ENCODE measurements at places on chromosomes 11 and 22.
A peak's percentile ranks its signal among the peaks of the same experiment; 100 is the strongest.

GRCh38 chr11:66225066-66225465, 43.4 kb upstream of the RAB1B start:
- DNase-seq = no peak

GRCh38 chr11:45890886-45891550, 5.6 kb downstream of the MAPK8IP1 start:
- DNase-seq = no peak

DNA sequence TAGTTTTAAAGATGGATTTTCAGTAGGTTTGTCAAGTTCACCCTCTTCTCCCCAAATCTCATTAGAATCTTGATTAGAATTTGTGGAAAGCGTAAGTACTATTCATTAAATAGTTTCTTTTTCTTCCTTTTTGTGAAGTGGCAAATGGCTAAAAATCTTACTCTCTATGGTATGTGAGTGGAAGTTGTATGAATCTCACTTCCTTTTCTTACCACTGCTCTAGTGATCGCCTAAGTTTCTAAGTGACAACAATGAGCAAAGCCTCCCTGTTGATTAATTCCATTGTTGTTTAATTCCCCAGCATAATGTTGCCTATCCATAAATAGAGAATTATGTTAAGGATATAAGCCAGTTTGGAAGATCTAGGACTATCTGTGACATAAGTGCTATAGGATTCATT, 82.7 kb downstream of the PGR start:
- DNase-seq = no peak

DNA sequence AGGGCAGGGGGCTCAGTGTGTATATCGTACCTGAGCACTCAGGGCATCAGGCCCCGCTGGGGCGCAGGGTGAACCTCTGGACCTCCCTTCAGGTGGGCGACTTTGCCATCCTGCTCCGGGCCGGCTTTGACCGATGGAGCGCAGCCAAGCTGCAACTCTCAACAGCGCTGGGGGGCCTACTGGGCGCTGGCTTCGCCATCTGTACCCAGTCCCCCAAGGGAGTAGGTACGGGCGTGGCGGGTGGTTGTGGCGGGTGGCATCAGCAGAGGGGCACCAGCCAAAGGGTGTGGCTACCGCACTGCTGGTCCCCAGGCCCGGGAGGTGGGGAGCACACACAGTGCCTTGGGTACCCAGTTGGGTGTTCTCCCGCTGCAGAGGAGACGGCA, 6.3 kb downstream of the SLC39A13 start:
- no peak for DNase-seq

DNA sequence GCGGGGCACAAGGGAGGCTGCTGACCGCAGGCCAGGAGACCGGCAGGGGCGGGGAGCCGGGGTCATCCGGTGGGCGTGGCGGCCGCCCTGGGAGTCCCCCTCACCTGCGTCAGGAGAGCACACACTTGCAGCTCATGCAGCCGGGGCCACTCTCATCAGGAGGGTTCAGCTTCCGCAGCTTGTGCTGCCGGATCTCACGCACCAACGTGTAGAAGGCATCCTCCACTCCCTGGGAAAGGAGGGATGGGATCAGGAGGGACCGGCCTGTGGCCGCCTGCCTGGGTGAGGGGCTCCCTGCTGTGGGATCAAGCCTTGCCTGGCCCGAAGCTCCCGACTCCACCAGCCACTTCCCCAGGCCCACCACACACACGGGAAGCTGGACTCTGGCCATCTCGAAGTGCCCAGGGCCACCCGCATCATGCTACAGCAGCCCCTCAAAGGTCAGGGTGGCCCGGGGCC, 2.8 kb downstream of the HRAS start:
- DNase-seq = no peak

DNA sequence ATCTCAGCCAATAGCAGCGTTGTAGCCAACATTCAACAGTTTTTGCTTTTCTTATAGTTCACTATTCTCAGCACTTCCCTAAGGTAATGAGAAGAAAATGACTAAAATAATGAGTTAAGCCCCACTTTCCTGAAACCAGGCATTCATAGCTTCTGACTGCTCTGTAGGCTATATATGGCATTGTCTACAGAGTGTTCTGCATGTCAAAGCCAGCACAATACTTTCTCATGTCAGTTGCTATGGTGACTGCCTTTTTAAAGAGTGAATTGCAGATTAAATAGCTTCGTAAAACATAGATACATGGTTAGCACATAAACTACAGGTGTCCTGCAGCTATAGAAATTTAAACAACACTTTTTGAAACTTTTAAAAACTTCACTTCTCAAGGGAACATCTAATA, 1256.1 kb upstream of the CNTN5 start:
- DNase-seq = no peak

GRCh38 chr11:117663821-117664220, 133.2 kb downstream of the DSCAML1 start:
- DNase-seq = no peak

- no peak for DNase-seq
Observed at GRCh38 chr11:61709110-61709509, 28.9 kb downstream of the DAGLA start.

- DNase-seq = no peak
Observed at GRCh38 chr11:12618743-12619540, 55.3 kb upstream of the TEAD1 start.

DNA sequence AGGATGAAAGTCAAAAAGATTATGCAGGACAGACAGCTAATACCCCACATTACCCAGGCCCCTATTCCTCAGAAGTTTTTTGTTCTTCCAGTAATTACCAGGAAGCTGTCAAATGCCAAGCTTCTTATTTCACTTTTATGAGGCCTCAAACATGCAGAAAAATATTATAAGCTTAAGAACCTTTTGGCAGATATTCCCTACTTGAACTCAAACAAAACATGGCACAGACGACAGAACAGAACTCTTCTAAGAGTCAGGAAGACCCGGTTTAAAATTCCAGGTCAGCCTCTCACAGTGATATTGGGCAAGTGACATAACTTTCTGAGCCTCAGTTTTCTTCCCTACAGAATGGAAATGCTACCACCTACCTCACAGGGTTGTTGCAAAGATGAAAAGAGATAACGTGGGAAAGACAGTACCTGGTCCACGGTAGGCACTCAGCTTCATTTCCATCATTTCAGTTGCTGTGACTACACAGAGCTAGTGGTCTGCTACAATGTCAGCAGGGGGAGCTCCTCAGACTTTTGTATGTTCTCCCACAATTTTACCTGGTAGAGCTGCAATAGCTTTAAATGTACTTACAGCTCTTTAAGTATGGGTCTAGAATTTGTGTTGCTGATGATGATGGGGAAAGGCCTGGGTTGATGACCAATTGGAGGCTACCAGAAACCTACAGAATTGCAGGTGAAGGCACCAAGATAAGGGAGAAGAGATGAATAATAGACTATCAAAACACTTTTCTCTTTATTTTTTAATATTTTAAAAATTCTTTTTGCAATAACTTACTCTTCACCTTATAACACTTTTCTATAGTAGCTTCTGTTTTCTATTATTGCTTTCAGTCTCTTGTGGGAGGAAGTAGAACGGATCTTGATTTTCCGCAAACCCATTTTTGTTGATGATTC, 98.3 kb upstream of the CHRM4 start:
- DNase-seq = peak; percentile 7
